Muscle of back (tissue), 13 donors: ENCODE measurements at places on chromosomes 2 and 18. TPM values are rescaled to one million over a fixed set of nuclear protein-coding genes. Genes with fewer than 3 reads are reported as not detected.

- DNase-seq = no peak
Observed at GRCh38 chr2:120283649-120284048, 31.0 kb downstream of the RALB start.

DNA sequence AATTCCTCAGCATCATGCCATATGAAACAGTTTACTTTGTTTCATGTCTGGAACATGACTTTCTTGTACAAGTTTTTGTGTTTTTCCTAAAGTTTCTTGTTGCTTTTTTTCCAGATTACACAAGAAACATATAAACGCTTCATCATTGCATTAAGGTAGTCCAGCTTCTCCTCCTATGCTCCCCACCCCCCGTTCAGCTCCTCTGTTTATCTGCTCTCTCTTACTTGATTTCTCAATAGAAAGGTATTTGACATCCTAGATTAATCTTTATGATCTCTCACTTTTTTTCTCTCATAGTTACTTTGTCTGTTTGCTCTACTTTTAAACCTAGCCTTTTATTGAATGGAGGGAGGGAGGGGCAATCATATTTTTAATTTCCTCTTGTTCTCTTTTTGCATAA is 25.4 kb downstream of the SLC40A1 start:
- no peak for DNase-seq

- peak; percentile 8 for DNase-seq
Observed at GRCh38 chr2:213627835-213628460, 343.7 kb downstream of the SPAG16 start.

DNA sequence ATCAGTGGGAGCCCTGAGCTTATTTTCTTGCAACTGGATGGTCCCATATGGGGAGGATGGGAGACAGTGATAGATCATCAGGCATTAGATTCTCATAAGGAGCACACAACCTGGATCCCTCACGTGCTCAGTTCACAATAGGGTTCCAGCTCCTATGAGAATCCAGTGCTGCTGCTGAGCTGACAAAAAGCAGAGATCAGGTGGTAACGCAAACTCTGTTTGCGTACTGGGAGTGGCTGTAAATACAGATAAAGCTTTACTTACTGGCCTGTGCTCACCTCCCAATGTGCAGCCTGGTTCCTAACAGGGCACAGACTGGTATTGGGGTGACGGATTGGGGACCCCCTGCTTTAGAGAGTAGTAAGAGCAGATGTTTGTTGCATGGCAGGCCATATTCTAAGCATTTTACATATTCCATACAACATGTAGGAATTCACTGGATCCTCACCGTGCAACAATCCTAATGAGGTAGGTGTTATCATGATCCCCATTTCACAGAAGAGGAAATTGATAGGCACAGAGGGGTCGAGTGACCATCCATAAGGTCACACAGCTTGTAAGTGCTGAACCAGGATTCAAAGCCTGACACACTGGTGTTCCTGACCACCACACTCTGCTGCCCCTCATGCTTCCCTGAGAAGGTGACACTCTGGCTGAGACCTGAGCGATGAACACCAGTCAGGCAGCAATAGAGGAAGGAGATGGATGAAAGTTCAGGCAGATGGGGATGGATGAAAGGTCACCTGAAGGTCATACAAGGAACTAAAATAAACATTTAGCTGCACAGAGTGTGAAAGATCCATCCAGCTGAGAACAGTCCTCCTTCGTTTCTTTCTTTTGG is 15.7 kb upstream of the MAT2A start:
- no peak for DNase-seq

GRCh38 chr2:132446444-132446843 is 29.8 kb downstream of the GPR39 start:
- DNase-seq = no peak

GRCh38 chr2:1055014-1055595 is 104.5 kb downstream of the SNTG2 start:
- no peak for DNase-seq

GRCh38 chr18:12460874-12461273 is 53.1 kb downstream of the PRELID3A start:
- DNase-seq = peak; percentile 32

- DNase-seq = no peak
Observed at GRCh38 chr2:42183775-42184174, 14.6 kb downstream of the EML4 start.

DNA sequence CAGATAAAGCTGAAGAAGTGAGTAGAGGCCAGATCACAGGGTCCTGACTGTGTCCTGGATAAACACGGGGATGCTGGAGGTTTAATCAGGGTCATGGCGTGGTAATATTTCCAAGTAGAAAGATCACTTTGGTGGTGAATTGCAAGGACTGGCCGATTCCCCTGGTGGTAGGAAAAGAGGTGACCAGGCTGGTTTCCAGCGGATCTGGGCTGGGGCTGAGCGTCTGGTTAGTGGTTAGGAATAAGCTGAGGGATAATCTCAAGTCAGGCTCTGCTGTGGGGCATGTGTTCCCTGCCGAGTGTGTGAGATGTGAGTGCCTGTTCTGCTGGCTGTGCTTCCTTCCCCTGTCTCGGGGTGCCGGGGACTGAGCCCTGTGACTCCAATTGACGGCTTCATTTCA is 484.0 kb downstream of the TSN start:
- DNase-seq = no peak

- DNase-seq = no peak
Observed at GRCh38 chr2:177537636-177538035, 145.1 kb downstream of the AGPS start.

DNA sequence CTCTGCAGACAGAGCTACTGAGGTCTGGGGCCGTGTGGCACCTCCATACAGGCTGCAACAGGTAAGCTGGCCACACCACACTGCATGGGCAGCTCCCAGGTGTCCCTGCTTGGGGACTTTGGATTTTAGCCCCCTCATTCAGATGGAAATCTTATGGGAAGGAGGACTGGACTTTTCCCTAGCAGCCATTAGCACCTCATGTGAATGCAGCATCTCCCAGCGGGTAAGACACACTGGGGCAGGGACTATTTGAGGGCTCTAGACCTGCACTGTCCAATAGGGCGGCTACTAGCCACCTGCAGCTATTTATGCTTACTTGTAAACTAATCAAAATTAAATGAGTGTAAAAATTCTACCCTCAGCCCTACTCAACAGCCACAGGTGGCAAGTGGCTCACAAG is 34.2 kb upstream of the GLI2 start:
- no peak for DNase-seq

GRCh38 chr2:176582990-176583481 is 313.8 kb downstream of the MTX2 start:
- DNase-seq = peak; percentile 69

GRCh38 chr2:14551069-14551468 is 81.4 kb upstream of the LRATD1 start:
- no peak for DNase-seq

- no peak for DNase-seq
Observed at GRCh38 chr2:64610316-64610855, 43.3 kb downstream of the SERTAD2 start.

DNA sequence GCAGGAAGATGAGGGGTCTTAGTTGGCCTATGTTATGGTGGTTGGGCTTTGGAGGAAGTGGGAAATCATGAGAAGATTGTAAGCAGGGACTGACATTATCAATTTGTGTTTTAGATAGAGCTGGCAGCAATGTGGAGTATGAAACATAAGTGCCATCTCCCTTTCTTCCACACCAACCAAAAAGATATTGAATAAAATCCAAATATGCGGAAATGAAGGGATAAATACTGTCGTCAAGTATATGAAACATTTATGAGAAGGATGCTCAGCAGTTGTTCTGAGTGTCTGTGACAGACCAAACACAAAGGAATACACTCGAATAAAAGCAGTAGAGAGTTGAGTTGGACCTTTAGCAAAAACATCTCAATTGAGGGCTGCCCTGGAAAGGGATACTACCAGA is 1090.0 kb upstream of the ZEB2 start:
- DNase-seq = no peak

DNA sequence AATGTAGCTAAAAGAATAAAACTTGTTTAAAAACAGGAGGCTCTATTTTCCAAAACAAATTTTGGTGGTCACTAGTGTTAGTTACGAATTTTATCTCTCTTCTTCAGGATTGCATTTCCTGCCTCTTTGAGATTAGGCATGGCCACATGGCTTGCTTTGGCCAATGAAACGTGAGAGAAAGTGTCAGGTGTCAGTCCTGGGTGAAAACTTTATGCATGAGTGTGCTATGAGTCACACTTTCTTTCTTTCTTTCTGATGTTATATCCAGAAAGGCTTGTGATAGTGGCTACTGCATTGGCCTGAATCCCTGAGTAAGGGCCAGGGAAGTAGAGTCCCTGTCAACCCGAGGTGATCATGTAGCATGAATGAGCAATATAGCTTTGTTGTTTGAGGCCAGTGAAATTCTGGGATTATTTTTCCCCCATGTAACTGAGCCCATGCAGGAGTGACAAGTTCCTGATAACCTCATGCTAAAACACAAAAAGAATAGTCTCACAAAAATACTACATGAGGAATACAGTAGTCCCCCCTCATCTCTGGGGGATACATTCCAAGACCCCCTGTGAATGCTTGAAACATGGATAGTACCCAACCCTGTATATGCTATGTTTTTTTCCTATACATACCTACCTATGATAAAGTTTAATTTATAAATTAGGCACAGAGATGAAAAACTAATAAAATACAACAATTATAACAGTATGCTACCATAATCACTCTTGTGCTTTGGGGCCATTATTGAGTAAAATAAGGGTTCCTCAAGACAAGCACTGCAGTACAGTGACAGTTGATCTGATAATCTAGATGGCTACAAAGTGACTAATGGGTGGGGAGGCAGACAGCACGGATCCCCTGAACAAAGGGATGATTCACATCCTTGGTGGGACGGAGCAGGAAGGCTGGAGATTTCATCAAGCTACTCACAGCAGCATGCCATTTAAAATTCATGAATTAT is 109.5 kb downstream of the CDC42EP3 start:
- peak; percentile 84 for DNase-seq

DNA sequence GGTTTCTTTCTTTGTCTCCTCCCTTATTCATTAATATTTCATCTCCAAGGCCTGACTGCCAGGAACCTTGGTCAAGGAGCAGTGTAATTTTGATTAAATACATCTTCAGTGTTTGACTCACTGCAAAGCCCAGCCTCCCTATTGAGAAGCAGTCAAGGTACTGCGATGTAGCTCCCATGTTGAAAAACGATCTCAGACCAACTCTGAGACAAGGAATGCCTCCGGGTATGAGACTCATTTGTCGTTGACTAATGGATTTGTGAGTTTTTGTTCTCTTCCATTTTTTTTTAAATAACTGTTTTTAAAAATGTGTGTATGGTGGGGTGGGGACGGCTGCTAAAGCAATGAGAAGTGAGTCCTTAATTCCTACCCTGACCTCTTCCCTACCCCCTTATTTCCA is 361.6 kb downstream of the SOX11 start:
- no peak for DNase-seq

DNA sequence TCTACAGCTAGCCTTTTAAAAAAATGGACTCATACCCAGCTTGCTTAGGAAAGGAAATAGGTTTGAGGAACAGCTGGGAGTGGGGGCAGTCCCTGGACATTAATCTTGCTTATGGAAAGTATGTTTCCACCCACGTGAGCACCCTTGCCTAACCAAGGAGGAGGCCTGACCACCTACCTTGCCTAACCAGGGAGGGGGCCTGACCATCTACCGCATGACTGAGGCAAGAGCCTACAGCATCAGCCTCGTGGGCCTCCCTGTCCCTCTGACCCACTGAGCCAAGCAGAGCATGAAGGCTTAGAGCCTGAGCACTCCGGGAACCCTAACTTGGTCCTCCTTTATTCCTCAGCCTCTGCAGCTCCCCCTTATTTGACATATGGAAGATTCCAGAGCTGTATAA is 20.2 kb downstream of the PRKAG3 start:
- no peak for DNase-seq

GRCh38 chr2:50143822-50144575 is 887.9 kb downstream of the NRXN1 start:
- peak; percentile 83 for DNase-seq

- no peak for DNase-seq
Observed at GRCh38 chr2:125037135-125037653, 1012.1 kb downstream of the CNTNAP5 start.

DNA sequence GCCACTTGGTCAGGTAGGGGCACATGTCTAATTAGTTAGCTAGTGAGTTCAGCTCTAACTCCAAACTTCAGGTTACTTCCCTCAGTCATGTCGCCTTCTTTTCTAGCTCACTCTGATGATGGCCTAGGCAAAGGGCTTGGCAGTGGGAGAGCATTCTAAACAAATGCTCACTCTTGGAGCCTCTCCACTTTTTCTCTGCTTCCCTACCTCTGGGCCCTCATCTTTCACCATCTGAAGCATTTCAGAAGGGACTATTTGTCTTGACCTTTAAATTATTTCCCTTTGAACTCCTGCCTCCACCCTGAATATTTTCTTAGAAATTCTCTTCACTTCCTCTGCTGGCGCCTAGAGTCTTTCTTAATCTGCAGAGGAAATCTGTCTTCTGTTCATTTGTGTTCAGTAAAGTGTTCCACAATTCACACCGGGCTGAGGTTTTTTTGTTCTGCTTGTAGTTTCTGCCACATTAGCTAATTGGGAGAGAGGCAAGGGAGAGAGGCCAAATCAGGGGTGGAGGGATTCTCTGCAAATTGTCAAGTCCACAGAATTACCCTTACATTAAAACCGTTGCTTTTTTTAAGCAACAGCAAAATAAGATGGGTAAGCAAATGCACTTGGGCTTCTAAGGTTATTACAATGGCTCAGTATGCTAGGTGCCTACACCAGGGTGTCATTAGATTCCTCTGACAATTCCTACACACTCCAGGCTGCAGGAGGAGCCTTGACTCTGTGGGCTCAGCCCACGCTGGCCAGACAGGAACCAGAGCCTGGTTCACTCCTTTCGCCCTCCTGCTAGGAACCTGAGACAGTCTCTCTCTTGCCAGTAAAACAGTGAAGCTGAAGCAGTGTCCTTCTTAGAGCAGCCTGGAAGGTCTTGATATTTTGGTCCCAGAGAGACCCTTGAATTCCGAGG is 5.5 kb downstream of the MSGN1 start:
- no peak for DNase-seq

UGT1A1 gene
- polyA plus RNA-seq = 0.04 TPM

ACOXL gene
- 0.09 TPM for polyA plus RNA-seq

NCKAP5 gene
- polyA plus RNA-seq = 8.1 TPM

MBP gene
- 18.4 TPM for polyA plus RNA-seq

SLC19A3 gene
- 0.90 TPM for polyA plus RNA-seq

FBXO15 gene
- polyA plus RNA-seq = 0.39 TPM

DGKD gene
- polyA plus RNA-seq = 19.5 TPM

SCYGR8 gene
- polyA plus RNA-seq = not detected

QPCT gene
- 6.9 TPM for polyA plus RNA-seq

TUBA4B gene
- polyA plus RNA-seq = 0.15 TPM

HOXD8 gene
- polyA plus RNA-seq = 35.3 TPM

KCNK3 gene
- 1.3 TPM for polyA plus RNA-seq

CLEC4F gene
- polyA plus RNA-seq = 0.16 TPM
